Endodermal cell (in vitro differentiated cells): ENCODE measurements at places on chromosomes 13 and 19. TPM values are rescaled to one million over a fixed set of nuclear protein-coding genes. Genes with fewer than 3 reads are reported as not detected.

The GGN gene
- total RNA-seq, result 2.0 to 2.3 TPM (median 2.1 TPM) in 3 replicates

DNA sequence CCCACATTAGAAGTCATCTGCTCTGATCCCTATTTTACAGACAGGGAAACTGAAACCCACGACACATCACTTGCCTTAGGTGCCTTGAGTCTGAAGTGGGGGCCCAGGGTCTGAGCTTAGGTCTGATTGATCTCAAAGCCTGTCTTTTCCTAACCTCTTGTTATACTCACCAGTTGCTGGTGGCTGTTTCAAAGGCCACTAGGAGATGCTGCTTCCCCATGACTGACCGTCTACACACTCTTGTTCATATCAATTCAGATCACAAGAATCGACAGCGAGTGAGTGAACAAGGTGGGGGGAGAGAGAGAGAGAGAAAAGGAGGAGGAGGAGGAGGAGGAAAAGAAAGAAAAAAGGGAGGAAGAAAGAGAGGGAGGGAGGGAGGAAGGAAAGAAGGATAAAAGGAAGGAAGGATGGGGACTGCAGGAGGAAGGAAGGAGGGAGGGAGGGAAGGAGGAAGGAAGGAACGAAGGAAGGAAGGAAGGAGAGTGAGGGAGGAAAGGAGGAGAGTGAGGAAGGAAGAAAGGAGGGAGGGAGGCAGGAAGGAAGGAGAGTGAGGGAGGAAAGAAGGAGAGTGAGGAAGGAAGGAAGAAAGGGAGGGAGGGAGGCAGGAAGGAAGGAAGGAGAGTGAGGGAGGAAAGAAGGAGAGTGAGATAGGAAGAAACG, 3.3 kb downstream of the OR10H1 start:
- no peaks in the 10 kb centered on the region for H3K4me1 ChIP-seq
- H3K27me3 ChIP-seq, result no peaks in the 10 kb centered on the region
- no peak for DNase-seq
- H3K27ac ChIP-seq, result no peak overlapping the region
- no peak overlapping the region for H3K4me3 ChIP-seq
- no peaks in the 10 kb centered on the region for H3K36me3 ChIP-seq

DNA sequence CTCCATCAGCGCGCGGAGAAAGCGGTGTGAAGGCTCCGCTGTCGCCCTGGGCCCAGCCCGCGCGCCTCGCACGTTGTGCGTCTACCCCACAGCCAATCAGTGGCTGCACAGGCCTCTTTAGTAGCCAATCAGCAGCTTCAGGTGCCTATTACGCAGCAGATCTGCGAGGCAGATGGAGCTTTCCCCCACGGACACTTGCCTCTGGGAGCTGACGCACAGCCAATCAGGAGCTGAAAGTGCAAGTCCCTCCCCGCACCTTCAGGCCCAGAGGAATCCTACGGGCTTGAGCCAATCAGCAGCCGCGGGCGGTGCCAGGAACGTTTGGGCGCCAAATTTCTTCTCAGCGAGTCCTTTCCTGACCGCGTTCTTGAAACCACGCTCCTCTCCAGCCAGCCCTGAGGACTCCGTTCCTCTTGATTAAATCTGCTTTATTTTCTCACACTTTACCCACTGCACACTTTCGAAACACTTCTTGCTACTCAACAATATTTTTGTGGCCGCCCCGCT, 39.9 kb downstream of the SIGLEC7 start:
- no peaks in the 10 kb centered on the region for H3K36me3 ChIP-seq
- no peaks in the 10 kb centered on the region for H3K4me1 ChIP-seq
- H3K27me3 ChIP-seq, result peaks cover 4% of the 10 kb centered on the region
- H3K4me3 ChIP-seq, result no peak overlapping the region
- DNase-seq, result peak; percentile 88

The SIGLECL1 gene
- not detected in 2 replicates for total RNA-seq

- H3K4me3 ChIP-seq, result no peak overlapping the region
- DNase-seq, result no peak
- no peaks in the 10 kb centered on the region for H3K36me3 ChIP-seq
- H3K27ac ChIP-seq, result peak overlapping the region; percentile 3
- no peaks in the 10 kb centered on the region for H3K27me3 ChIP-seq
Observed at GRCh38 chr19:46978171-46978869, 41.3 kb upstream of the NPAS1 start.

DNA sequence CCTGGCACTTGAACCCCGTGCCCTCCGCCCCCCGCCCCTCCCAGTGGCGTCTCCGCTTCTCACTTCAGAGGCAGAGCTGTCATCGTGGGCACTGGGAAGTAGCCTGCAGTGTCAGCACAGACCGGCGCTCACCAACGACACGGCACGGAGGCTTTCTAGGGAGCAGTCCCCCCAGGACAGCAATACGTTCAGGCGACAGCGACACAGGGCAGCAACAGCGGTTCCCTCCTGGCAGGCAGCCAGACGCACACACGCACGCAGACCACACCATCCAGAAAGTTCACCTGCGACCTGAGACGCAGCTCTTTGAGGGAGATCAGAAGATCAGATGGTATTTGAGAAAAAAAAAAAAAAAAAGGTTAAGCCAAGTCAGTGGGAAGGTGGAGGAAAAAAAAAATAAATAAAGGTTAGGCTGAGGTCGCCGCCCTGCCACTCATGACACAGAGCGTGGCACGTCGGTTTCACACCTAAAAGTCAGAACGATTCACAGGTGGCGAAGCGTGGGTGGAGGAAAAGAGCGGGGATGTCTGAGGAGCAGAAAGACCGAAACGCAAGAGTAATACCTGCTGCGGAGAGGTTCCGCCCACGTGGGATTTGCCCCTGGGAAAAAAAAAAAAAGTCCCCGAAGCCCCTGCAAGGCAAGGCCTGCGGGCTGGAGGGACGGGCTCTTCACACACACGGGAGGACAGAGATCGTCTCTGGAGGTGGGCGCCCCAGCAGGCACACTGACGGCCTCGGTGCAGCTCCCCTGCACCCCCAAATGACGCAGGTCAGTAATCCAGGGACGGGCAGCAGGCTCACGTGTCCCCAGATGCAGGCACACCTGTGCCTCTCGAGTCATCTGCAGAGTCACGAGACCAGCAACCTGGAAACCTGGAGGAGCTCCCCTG, 94.5 kb downstream of the GNG7 start:
- no peaks in the 10 kb centered on the region for H3K27me3 ChIP-seq
- no peaks in the 10 kb centered on the region for H3K4me1 ChIP-seq
- no peak for DNase-seq
- no peak overlapping the region for H3K27ac ChIP-seq
- H3K4me3 ChIP-seq, result no peak overlapping the region
- H3K36me3 ChIP-seq, result no peaks in the 10 kb centered on the region

The CAMSAP3 gene
- 65.4 and 76.8 TPM in 2 replicates for total RNA-seq

GRCh38 chr13:38346764-38347163, 2.9 kb upstream of the UFM1 start:
- H3K27ac ChIP-seq, result no peak overlapping the region
- H3K4me1 ChIP-seq, result no peaks in the 10 kb centered on the region
- H3K36me3 ChIP-seq, result peaks cover 8% of the 10 kb centered on the region

The FFAR2 gene
- total RNA-seq, result not detected in 2 replicates

- no peak for DNase-seq
- no peak overlapping the region for H3K27ac ChIP-seq
- H3K4me3 ChIP-seq, result no peak overlapping the region
- peaks cover 2% of the 10 kb centered on the region for H3K4me1 ChIP-seq
Observed at GRCh38 chr19:2798733-2799132, 13.4 kb downstream of the THOP1 start.

DNA sequence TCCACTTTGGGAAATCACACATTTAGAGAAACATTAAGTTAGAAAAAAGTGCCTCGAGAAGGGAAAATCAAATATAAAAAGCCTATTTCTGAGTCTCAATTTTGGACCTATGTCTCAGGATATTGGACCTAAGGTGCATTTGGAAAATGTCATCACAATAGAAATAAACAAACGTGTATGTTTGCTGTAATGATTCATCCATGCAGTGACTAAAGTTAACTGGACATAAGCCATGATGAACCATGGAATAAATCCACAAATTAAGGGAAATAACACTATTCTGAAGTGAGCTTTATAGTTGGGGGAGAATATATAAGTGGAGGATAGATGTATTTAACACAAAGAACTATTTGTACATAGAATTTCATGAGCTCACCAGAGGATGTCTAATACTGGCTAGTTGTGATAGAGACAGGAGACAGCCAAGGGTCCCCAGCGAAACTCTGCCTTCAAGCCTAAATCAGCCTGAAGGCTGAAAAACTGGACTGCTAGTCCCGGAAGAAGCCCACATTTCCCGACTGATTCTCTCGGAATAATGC, 963.3 kb upstream of the SPRY2 start:
- no peaks in the 10 kb centered on the region for H3K4me1 ChIP-seq
- H3K4me3 ChIP-seq, result no peak overlapping the region
- H3K27ac ChIP-seq, result no peak overlapping the region
- no peaks in the 10 kb centered on the region for H3K36me3 ChIP-seq

The TEX101 gene
- 0.59 and 1.1 TPM in 2 replicates for total RNA-seq

The ZNF256 gene
- 9.4 and 11.0 TPM in 2 replicates for total RNA-seq

DNA sequence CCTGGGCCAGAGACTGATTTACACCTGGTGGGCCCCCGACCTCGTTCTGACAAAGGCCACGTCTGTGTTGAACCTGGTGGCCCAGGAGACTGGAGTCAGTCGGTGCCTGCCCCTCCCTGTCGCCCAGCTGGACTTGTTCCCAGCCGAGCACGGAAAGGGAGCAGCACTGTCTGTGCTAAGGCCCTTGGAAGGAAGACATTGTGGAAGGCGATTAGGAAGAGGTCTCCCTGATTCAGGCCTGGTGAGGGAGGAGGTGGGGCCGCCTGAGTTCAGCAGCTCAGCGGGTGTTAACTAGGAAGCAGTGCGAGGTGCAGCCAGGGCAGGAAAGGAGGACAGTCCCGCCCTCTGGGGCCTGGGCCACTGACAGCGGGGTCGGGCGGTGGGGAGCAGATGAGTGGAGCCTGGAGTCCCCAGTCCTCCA, 64.7 kb downstream of the GPR12 start:
- no peak overlapping the region for H3K4me3 ChIP-seq
- peaks cover 5% of the 10 kb centered on the region for H3K27me3 ChIP-seq

- no peaks in the 10 kb centered on the region for H3K4me1 ChIP-seq
- H3K36me3 ChIP-seq, result no peaks in the 10 kb centered on the region
- no peaks in the 10 kb centered on the region for H3K27me3 ChIP-seq
- DNase-seq, result no peak
- no peak overlapping the region for H3K4me3 ChIP-seq
Observed at GRCh38 chr19:13353625-13354024, 152.7 kb downstream of the CACNA1A start.

The RPL36 gene
- 1,005 and 1,028 TPM in 2 replicates for total RNA-seq

The SWSAP1 gene
- 1.7 to 2.2 TPM (median 1.8 TPM) in 3 replicates for total RNA-seq

The PRODH2 gene
- total RNA-seq, result 0.93 and 1.0 TPM in 2 replicates

DNA sequence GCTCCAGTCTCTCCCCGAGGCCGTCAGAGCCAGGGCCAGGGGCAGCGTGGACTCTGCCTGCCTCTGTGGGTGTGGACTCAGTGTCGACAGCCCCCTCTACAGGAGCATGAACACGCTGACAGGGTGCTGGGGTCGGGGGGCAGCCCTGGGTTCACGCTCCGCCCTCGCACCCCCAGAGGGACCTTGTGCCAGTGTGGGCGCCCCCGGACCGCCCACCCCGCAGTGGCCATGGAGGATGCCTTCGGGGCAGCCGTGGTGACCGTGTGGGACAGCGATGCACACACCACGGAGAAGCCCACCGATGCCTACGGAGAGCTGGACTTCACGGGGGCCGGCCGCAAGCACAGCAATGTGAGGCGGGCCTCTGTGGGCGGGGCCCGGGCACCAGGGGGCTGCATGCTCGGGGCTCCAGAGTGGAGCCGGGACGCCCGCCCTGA, 8.3 kb downstream of the TRPM4 start:
- H3K4me1 ChIP-seq, result no peaks in the 10 kb centered on the region
- H3K27me3 ChIP-seq, result no peaks in the 10 kb centered on the region
- peaks cover 6% of the 10 kb centered on the region for H3K36me3 ChIP-seq
- no peak overlapping the region for H3K4me3 ChIP-seq

DNA sequence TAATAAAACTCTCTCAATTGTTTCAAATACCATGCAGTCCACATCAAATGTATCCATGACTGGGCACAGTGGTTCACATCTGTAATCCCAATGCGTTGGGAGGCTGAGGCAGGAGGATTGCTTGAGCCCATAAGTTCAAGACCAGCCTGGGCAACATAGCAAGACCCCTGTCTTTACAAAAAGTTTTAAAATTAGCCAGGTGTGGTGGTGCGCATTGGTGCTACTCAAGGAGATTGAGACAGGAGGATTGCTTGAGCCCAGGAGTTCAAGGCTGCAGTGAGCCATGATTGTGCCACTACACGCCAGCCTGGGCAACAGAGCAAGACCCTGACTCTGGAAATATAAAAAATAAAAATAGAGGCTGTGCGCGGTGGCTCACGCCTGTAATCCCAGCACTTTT, 5.0 kb downstream of the CLIP3 start:
- no peaks in the 10 kb centered on the region for H3K27me3 ChIP-seq
- H3K36me3 ChIP-seq, result no peaks in the 10 kb centered on the region
- no peaks in the 10 kb centered on the region for H3K4me1 ChIP-seq
- H3K4me3 ChIP-seq, result no peak overlapping the region
- H3K27ac ChIP-seq, result no peak overlapping the region

DNA sequence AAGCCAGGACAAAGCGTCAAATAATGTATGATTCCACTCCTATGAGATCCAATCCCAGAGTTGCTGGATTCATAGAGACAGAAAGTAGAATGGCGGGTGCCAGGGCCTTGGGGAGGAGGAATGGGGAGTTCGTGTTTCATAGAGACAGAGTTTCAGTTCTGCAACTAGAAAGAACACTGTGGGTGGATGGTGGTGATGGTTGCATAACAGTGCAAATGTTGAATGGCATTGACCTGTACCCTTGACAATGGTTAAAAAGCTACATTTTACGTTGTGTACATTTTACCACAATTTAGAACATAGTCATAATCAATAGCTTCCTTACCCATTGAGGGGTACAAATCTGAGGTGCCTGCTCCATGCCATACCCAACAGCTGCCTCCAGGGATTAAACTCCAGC, 33.4 kb downstream of the MBD3L2B start:
- H3K27me3 ChIP-seq, result no peaks in the 10 kb centered on the region
- H3K4me1 ChIP-seq, result no peaks in the 10 kb centered on the region
- no peak overlapping the region for H3K4me3 ChIP-seq
- no peak overlapping the region for H3K27ac ChIP-seq
- DNase-seq, result no peak
- no peaks in the 10 kb centered on the region for H3K36me3 ChIP-seq

DNA sequence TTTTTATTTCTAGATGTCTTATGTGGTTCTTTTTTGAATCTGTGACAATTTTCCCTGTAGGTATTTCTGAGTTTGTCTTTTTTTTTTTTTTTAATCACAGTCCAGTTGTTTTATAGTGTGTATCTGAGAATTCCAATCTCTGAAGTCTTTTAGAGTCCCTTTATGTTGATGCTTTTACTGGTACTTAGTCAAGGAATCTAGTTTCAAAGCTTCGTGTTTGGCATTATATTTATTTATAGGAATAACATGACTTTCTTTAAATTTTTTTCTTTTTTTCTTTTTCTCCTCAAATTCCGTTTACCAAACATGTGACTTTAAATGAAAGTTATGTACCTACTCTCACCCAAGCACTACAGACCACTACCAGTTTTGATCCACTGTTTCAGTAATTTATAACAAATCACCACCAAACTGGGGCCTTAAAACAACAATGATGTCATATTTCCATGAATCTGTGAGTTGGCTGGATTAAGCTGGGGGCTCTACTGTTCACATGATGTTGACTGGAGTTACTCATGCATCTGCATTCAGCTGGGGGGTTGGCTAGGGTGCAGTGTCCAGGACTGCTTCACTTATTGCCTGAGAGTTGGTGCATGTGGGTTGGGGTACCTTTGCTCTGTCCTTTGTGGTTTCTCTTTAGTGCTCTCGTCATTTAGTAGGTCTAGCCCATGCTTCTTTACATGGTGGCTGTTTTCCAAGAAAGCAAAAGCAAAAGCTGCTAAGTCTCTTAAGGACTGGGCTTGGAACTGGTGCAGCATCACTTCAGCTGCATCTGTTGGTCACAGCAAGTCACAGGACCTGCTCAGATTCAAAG, 22.3 kb downstream of the KCTD4 start:
- no peak for DNase-seq
- no peak overlapping the region for H3K27ac ChIP-seq
- peaks cover 6% of the 10 kb centered on the region for H3K36me3 ChIP-seq
- no peaks in the 10 kb centered on the region for H3K4me1 ChIP-seq
- H3K4me3 ChIP-seq, result no peak overlapping the region
